ENCODE measurements at places on chromosomes 3 and 15.
A peak's percentile ranks its signal among the peaks of the same experiment; 100 is the strongest.

GRCh38 chr3:122094125-122094524 is 39.0 kb downstream of the CD86 start:
- DNase-seq, result no peak

- DNase-seq, result no peak
Observed at GRCh38 chr3:189570916-189571315, 60.3 kb upstream of the TP63 start.

DNA sequence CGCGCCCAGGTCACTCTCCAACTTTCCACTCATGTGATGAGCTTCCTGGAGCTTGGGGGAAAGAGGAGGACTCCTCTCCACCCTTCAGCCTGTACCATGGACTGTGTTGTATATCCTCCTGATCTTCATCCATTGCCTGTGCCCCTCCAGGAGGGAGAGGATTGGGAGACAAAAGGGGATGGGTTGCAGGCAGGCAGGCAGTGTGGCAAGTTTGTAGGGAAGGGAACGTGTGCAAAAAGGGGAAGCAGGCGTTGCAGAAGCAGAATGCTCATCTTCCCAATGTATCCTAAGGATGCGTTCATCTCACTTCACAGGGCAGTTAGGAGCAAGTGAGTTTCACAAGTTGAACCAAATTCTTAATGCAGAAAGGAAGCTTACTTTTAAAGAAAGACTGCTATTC is 28.1 kb upstream of the GHSR start:
- DNase-seq, result no peak

DNA sequence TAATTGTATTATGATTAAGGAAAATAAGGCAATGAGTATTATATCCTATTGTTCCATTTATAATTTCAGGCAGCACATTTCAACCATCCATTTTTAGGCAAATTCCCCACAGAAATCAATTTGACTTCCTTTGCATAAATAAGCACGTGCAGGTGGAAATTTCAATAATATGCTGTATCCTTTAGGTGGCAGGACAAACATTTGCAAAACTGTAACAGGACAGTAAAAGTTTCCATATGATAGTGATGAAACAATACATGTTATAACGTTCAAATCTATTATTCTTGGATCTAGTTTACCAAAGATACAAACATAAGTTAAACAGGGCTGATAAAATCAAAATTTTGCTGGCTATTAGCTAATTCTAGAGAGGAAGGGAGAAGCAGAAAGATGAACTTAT is 8.5 kb downstream of the UACA start:
- DNase-seq, result no peak

DNA sequence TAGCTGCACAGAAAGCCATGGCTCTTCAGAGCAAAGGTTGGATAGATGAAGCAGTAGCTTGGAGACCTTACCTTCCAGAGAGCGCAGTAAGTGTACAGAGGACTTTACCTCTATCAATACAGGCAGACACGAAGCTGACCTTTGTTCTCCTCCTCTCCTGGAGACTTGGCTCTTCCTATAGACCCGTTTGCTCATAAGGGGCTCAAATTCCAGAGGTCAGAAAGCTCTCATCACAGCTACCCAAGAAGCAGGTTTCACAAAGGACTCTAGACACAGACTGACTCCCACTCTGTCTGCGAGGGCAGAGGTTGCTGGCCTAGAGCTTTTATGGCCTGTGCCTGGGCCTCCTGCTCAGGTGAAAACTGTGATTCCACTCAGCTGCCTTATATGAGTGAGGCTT is 35.4 kb upstream of the TOPAZ1 start:
- DNase-seq, result no peak

GRCh38 chr3:194715022-194715800 is 29.5 kb downstream of the FAM43A start:
- DNase-seq, result no peak

GRCh38 chr15:101049282-101049681 is 130.1 kb downstream of the LRRK1 start:
- DNase-seq, result no peak

DNA sequence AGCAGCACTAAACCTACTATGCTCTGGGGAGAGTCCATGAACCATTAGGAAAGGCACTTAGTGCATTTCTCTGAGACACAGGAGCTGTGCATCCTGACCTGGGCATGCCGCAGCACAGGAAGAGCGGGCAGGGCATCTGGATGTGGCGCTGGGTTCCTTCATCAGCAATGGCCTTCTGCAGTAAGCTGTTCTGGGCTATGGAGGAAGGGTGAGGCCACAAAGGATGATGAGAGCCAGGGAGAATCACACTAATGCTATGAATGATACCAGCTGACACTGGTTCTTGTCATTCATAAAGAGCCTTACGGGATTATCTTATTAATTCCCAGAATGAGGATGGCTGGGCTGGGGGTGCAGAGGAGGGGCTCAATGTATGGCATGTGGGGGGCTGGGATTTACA is 12.7 kb upstream of the SCN10A start:
- no peak for DNase-seq

DNA sequence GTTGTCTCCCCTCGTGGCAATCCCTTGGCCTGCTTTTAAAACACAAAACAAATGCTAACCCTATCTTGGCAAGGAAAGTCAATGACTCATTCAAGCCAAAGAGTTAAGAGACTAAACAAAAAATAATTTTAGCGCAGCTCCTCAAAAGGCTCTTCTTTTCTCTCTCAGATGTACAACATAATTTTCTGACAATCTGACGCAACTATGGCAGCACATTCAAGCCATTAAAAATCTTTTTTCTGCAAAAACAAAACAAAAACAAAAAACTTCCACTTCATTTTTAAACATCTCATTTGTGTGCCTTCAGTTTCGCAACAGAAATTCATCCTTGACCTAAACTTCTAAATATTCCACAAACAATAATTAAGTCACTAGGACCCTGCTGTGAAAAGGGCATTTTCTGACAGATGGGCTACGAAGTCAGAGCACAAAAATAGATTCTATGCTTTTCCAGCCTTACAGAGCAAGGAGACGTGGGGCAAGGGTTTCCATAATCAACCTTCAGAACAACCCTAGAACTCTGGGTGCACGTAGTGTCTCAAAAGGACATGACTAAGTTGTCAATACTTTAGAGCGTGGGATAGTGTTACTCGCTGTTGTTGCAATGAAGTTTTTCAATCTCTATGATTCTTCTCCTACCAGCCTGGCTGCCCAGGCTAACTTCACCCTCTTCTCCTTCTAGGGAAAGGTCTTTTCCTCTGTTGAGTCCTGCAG is 84.3 kb downstream of the MB21D2 start:
- no peak for DNase-seq

GRCh38 chr3:65963787-65964677 is 74.7 kb downstream of the MAGI1 start:
- DNase-seq, result peak; percentile 84

GRCh38 chr3:59865351-59865750 is 815.5 kb upstream of the CFAP20DC start:
- no peak for DNase-seq

- DNase-seq, result no peak
Observed at GRCh38 chr3:194503081-194503531, 16.3 kb upstream of the ATP13A3 start.

DNA sequence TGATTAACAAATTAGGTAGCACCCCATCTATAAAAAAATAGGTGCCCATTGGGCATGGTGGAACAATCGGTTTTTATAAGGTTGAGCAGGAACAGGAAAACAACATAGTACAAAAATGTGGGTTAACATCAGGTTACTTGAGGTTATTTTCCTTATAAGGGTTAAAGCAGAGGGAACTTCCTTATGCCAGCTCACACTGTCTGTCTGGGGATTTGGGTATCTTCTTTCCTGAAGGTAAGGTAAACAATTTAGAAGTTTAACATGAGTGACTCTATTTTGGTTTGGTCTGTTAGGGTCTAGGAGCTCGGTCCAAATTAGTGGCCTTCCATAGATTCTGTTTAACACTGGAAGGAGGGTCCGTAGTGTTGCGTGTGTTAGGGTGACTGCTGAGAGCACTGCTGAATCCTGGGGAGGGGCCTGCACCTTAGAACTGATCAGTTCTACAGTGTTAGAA is 14.7 kb downstream of the CHD2 start:
- DNase-seq, result no peak

DNA sequence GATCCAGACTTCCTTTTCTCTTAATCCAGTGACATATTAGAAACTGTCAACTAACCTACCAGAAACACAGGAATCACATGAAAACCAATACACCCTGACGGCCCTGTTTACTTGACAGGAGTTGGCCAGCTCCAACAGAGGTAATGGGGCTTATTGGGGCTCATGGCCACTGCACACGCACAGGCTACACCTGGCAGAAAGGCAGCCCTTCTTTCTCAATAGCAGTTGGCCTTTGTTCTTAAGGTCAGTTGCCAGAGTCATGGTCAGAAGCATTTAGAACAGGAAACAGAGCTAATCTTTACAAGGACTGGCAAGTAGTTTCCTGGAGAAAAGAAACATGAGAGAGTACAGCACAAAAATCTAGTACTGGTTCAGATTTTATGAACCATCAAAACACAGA is 181.8 kb downstream of the MAGI1 start:
- no peak for DNase-seq

DNA sequence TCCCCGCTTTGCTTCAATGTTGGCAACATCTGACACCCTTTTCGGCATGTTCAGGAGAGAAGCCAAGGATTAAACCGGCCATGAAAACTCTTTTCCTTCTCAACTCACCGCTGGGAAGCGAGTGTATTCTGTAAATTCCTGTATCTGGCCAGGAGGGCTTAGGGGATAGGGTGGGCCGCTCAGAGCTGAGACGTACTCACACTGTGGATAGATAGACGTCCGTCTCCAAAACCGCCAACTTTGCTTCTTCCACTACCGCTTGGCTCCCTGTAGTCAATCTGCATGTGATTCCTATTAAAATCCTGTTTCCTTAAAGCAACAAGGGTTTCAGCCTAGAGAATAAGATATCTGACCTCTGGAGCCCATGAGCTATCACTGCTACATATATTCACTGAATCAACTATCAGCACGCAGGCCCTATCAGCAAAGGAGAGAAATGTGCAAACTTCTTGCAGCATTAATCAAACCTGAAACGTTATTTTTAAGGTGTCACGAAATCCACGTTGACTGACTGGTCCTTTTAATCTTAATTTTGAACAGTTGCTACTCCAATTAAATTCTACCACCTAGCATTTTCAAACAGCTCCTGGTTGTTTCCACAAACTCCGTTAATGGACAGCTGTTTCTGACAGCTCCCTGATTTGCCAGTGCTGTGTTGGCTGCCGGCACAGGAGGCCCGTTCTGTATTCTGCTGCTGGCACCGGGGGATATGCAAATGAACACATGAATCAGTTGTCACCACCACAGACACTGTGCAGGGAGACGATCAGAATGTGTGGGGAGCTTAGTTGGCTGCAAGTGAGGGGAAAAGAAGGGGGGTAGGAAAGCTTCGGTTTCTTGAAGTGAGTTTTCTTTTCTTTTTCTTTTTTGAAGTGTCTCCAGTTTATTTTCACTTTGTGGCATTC is 438.9 kb upstream of the ARRDC4 start:
- no peak for DNase-seq

GRCh38 chr3:151276687-151277042 is 1.7 kb downstream of the P2RY14 start:
- no peak for DNase-seq

DNA sequence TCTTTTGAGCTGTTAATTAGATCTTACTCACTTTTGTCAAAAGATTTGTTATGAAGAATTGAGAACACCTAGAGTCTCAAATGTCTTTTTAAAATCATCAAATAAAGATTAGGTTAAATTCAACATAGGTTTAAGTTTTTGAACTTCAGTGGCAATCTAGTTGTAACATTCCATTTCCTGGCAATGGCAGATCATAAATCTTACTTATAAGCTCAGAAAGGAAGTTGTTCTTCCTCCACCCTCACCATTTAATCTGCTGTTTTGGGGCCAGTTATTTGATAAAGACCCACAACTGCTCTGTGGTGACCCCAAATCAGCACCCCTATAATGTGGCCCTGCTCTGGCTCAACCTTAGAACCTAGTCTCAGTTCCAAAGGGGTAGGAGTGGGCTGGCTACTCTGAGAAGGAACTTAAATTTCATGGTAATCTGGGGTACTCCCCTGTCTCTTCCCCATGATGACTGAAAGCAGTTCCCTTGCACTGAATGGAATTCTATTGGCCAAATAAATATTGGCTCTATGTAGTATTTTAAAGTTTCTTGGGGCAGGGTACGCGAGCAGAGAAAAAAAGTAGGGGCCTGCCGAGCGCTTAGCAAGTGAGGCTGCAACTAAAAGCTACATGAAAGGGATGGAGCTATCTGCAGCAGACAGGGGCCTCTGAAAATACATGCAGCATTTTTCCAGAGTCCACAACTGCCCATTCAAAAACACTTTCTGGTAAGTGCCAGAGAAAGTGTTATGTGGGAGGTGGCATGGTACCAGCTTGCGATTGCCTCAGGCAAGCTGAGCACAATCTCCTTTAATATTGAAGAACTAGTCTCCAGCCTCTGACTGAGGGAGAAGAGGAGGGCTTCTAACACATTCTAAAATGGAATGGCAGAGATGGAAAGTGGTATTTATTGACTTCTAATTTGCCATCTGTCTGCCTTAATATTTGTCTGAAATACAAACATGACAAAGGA is 103.6 kb upstream of the RASGRP1 start:
- DNase-seq, result no peak

GRCh38 chr3:123741041-123741511 is 143.1 kb downstream of the MYLK start:
- no peak for DNase-seq
